ENCODE measurements at places on chromosomes 3 and 15.

DNA sequence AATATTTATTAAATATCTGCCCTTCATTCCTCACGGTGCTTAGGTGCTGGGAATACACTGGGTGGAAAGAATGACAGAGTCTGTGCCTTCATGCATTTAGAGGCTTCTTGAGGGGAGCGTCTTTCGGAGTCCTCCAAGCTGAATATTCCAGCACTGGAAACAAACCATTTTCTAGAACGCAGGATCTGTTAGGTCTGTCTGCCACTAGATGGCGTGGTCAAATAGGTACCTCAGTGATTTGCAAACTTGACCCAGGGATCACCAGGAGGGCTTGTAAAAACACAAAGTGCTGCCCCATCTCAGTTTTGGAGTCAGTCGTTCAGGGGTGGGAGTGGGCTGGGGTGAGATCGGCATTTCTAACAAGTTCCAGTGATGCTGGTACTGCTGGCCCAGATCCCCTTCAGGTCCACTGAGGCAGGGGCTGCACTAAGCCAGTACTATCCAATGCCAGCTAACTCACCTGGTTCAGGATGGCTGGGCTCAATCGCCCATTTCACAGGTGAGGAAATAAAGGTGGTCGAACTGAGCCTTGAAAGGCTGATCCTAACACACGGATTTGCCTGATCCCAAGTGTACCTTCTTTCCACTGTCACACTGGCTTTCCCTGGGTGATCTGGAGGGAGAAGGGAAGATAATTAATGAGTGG, 14.8 kb downstream of the ARNT2 start:
- DNase-seq: peak; percentile 30

DNA sequence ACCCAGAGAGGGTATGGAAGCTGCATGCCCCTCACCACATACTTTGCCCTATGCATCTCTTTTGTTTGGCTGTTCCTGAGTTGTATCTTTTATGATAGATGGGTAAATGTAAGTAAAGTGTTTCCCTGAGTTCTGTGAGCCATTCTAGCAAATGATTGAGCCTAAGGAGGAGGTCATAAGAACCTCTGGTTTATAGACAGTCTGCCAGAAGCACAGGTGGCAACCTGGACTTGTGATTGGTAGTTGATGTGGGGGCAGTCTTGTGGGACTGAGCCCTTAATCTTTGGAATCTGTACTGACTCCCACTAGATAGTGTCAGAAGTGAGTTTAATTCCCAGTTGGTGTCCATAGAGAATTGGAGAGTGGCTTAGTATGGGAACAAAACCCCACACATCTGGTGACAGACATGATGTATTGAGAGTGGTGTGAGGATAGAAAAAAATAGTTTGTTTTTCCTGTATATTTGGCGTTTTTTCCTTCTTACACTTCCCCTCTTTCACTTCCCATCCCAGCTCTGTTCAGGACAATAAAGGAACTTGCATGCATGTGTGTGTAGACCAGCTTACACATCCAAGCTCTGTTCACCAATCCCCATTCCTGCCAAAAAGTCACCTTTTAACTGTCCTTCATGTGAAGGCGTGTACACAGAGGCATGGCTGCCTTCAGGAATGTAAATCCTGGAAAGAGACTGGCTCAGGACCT, 38.1 kb upstream of the SPPL2A start:
- DNase-seq: no peak

- DNase-seq: peak; percentile 63
Measured at GRCh38 chr15:65730549-65731172, 61.4 kb downstream of the DENND4A start.

- no peak for DNase-seq
Measured at GRCh38 chr15:78399091-78399490, 38.9 kb upstream of the IREB2 start.

DNA sequence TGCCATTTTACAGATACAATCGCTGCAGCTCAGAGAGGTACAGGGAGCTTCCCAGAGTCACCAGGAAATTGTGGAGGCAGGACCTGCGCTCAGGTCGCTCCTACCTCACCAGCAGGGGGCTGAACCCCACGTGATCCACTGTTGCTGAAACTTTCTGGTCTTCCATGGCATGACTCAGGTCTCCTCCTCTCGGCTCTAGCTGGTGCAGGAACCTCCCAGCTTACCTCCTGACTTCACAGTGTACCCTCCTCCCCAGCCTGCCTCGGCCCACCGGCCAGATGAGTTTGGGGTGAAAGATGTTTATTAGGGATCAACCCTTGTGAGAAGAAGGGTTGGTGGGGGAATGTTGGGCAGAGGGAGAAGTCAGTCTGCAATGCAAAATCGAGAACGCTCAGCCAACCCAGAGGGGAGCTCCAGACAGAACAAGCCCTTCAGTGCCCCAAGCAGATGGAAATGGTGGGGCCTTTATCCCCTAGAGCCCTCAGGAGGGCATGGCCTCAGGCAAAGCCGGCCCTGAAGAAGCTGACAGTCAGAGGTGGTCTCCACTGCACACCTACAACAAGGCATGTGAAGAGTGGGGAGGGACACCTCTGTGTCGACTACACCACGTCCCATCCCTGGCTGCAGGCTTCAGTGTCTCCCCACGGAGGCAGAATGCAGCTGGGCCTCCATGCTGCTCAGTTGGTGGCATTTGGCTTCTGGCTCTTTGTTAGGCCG, 118.6 kb upstream of the PRR20G start:
- DNase-seq: no peak

DNA sequence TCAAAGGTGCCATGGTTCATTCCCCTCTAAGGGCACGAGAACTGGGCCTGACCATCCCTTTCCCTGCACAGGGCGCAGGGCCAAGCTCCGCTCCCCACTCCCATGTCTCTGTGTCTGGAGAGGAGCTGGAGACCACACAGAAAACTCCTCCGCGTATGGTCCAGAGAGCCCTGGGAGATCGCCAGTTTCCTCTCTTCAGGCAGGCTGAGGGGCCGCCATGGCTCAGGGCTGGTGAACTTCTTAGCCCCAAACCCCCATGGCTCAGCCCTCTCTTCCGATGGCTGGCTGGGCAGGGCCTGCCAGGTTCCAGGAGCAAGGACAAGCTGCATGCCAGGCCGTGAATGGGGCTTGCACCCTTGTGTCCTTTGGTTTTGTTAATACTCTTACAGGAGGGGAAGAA, 52.9 kb downstream of the EXOG start:
- DNase-seq: no peak

DNA sequence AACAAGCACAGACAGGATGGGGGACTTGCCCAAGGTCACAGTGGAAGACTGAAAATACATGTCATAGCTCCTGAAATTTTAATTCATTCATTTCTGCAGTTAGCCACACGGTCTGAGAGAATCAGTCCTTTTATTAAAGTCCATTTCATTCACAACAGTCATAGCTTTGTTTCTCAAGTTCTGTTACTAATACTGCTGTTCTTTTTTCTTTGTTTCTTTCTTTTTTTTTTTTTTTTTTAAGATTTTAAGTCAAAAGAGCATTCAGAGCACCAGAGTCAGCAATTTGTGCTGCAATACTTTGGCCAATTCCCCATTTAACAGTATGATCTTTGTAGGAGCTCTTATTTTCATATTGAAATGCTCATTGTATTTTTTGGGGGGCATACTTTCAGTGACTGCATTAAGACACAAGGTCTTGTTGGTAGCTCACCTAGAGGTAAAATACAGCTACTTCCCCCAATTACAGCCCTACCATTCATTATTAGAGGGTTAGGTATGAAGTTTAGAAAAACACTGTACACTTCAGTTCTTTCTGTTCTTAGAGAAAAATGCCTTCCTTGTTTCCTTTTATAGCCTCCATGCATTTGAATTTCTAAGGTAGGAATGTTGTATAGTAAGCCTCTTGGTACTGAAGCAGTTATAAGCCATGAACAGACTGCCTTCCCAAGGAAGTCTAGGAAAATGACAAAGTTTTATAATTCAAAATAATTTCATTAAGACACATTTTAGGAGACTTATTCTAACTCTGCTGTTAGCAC, 9.6 kb downstream of the GALK2 start:
- no peak for DNase-seq

DNA sequence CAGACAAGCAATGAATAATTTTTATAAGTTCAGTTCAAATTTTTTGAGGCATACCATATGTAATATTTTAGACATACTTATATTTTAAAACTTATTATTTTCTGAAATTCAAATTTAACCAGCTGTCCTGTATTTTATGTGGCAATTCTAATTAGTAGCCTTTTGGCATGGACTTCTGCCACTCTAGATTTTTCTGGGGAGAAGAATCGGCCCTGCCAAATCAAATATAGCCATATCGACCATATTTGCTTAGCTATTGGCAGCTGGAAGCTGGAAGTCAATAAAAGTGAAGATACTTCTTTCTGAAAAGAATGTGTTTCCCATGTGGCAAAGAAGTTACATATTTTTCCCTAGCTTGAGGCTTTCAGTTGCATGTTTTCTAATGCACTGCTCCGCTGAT, 9.4 kb upstream of the RBMS3 start:
- DNase-seq: no peak

DNA sequence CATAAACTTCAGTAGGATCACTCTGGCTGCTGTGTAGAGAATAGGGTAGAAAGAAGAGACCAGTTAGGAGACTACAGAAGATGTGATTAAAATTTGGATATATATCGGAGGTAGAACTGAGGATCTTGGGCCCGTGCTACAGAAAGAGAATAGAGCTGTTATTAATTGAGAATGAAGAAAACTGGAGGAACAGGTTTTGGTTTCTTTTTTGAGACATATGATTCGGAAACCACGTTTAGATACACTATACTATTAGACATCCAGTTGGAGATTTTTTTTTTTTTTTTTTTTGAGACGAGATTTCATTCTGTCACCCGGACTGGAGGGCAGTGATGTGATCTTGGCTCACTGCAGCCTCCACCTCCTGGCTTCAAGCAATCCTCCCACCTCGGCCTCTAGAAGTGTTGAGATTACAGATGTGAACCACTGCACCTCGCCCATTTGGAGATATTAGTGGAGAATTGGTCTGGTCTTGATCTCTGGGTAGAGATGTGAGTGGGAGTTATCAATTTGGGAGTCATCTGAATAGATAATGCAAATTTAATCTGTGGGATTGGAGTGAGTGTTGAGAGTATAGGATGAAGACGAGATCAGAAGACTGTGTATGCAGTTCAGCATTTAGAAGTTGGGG, 50.9 kb downstream of the TCF12 start:
- no peak for DNase-seq

DNA sequence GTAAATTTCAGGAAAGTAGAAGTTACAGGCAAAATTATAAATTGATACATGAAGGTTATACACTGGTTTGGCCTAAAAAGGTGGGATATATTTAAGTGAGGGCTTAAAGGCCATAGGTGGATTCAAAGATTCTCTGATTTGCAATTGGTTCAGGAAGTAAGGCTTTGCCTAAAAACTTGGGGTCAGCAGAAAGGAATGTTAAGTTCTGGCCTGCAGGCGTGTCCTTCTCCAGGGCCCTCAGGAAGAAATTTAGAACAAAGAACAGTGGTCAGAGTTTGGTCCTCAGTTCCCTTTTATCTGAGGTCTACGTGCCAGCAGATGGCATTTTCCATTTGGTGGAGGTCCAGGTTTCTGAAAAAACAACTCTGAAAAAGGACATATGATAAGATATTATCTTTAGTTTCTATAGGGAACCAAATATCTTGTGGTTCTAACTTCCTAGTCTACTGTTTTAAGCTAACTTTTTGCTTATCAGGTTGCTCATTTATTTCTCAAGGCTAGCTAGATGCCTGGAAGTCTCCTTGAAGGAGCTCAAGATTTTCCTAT, 40.5 kb downstream of the SCN11A start:
- no peak for DNase-seq

DNA sequence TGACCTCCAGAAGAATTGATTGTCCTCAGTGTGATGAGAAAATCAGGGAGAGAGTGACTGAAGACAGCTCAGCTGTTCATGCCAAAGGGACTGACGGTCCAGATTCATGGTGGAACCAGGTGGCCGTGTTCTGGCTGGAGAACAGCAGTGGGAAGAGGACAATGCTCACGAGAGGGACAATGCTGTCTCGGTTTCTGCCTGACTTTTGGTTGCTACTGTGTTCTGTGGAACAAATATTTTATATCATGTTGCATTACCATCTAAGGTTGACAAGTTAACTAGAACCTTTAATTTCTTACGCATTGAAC, 58.0 kb upstream of the ULK4 start:
- DNase-seq: no peak

DNA sequence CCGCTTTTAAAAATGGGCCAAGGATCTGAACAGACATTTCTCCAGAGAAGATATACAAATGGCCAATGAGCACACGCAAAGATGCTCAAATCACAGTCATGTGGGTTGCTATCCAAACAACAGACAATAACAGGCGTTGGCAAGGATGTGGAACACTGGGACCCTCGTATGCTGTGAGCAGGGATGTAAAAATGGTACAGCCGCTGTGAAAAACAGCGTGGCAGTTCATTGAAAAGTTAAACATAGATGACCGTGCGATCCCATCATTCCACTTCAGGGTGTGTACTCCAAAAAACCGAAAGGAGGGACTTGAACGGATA, 6.7 kb upstream of the LRRC15 start:
- no peak for DNase-seq

GRCh38 chr15:71735385-71735757, 75.0 kb upstream of the NR2E3 start:
- no peak for DNase-seq

DNA sequence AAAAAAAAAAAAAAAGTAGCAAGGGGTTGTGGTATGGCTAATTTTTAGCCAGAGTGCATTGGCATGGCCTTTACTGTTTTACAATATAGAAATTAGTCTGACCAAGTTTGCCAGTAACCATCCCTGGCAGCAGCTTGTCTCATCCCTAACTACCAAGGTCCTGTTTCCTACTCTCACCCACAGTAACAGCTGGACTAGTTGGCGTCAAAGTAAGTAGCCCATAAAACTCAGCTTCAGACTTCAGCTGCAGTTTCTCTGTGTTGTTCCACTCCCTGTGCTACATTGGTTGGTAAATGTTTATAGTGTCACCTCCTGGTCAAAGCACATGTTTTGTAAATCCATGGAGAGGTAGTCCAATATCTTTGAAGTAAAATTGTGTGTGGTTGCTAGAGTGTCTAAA, 691.3 kb downstream of the ZPLD1 start:
- DNase-seq: no peak

DNA sequence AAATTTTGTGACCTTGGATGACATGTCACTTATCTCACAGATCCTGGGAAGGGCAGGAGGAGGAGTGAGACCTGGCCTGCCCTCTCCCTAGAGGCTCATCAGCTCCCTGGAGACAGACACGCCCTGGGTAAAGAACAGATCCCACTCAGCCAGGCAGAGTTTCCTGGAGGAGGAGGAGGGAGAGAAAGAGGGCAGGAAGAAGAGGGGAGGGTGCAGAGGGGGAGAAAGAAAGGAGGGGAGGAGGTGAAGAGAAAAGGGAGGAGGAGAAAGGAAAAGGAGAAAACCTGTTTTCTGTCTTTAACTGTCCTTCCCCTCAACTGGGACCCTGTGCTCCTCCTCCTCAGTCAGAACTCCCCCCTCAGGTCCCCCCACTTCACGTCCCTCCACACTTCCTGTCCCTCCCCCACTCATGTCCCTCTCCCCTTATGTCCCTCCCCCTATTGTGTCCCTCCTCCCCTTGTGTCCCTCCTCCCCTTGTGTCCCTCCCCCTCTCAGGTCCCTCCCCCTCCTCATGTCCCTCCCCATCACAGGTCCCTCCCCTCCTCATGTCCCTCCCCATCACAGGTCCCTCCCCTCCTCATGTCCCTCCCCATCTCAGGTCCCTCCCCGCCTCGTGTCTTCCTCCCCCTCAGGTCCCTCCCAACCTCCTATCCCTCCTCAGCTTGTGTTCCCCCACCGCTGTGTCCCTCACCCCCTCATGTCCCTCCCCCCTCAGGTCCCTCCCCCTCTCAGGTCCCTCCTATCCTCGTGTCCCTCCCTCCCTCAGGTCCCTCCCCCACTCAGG, 52.3 kb upstream of the CGNL1 start:
- no peak for DNase-seq

Data from fibroblast of the conjunctiva (primary cell).